Breast epithelium (tissue), 4 donors: ENCODE measurements at places on chromosomes 16 and 17.

- peak; percentile 88 for DNase-seq
Measured at GRCh38 chr17:8151641-8152111, 528 bp downstream of the PER1 start.

DNA sequence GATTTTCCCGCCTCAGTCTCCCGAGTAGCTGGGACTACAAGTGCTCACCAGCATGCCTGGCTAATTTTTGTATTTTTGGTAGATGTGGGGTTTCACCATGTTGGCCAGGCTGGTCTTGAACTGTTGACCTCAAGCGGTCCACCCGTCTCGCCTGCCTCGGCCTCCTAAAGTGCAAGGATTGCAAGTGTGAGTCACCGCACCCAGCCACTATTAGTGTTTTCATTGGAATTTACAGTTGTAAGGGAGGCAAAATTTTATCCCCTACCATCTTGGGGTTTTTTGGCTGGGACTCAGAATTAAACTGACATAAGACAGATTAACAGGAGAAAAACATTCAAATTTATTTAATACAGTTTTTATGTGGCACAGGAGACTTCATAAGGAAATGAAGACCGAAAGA, 12.3 kb upstream of the MYCBPAP start:
- DNase-seq: no peak

- DNase-seq: no peak
Measured at GRCh38 chr17:73430848-73431247, 119.0 kb upstream of the CDC42EP4 start.

DNA sequence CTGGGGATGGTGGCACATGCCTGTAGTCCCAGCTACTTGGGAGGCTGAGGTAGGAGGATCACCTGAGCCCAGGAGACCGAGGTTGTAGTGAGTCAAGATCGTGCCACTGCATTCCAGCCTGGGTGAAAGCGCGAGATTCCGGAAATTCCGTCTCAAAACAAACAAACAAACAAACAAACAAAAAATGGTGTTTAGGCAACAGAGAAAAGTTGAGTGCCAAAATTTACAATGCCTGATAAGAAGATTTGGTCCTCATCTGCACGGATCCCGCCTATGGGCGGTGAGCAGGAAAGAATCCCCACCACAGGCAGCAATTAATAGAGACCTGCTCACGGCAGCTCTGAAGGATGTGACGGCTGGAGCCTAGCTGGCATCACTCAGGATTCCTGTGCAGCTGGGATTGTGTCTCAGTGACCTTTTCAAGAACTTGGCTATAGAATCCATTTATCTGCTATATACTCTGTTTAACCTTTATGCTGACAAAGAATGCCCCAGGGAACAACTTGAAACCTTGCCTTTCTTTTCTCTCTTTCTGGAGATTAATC, 14.0 kb upstream of the TEX2 start:
- DNase-seq: no peak

GRCh38 chr17:914561-914960, 65.0 kb downstream of the NXN start:
- no peak for DNase-seq

- no peak for DNase-seq
Measured at GRCh38 chr17:68125111-68125870, 89.8 kb downstream of the KPNA2 start.

GRCh38 chr16:57486858-57487834, 853 bp upstream of the DOK4 start:
- no peak for DNase-seq

DNA sequence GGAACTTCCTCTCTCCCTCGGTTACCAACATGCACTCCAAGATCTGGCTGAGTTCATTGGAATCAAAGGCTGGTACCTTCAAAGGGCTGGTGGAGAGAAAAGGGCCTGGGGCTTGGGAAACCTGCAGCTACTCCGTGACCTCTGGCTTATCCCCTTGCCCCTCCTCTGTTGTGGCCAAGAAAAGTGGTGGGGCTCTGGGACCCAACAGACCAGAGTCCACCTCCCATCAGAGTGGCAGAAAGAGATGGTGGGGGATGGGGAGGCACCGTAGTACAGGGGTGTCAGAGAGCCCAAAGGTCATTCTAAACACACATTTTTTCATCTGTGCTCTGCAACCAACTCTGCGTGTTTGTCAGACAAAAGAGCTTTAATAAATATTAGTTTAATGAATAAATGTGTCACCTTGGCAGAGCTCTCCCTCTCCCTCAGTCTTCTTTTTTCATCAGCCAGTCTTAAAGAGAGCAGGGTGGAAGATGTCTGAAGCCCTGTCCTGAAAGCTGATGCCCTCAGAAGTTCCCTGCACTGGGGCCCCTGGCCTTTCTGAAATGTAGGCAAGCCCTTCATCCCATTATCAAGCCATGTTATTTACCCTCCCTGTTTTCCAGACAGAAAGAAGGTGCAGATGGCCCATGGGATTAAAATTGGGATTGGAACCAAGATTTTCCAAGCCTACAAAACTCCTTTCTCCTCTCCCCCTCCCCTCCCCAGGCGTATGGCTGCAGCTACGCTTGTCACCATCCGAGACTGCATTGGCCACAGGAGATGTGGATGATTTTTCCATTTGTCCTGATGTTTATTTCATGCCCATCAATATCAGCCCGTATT, 227.3 kb downstream of the CCDC182 start:
- no peak for DNase-seq

DNA sequence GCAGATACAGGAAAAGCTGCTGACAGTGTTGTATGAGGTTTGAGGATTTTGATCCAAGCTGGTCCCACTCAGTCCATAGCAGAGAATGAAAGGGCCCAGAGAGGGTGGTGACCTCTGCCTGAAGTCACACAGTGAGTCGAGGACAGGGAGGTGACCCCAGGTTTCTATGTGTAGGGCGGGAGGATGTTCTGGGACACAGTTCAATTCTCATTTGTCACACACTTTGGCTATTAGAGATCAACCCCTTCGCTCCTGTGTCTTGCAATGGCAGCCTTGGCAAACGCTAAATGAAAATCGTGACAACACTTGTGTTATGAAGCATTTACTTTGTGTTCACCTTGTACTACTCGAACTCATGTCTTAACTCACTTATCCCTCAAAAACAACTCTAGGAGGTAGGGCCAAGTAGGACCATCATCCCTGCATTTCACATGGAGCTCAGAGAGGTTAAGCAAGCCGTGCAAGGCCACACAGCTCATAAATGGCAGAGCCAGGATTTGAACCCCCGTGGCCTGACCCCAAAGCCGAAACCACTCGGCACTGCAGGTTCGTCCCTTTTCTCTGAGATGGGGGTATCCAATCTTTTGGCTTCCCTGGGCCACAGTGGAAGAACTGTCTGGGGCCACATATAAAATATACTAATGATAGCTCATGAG, 10.2 kb downstream of the DEXI start:
- no peak for DNase-seq

- DNase-seq: peak; percentile 37
Measured at GRCh38 chr16:74749291-74750055, 25.1 kb downstream of the FA2H start.

DNA sequence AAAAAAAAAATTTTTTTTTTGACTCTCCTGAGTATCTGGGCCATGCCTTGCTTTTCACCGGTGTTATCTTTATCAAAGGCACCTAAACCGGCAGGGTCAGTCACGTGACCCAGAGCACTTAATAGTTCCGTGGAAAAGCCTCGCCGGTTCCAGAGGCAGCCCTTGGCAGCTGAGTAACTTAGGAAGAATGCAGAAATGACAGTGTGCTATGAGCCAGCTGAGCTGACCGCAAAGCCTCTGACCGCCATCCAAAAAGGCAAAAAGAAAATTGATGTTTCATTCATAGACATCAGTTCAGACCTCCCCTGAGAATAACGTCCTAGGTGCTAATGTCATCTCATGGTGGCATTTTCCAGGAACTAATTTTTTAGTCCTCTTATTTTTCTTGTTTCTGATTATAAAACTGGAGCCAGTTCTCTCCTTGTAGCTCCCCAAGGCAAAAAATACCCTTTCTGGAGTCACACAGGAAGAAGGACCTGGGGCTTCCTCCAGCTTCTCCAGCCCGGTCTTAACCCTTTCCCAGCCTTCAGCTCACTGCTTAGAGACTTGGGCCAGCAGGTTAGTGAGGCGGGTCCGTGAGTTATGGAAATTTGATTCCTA, 122.6 kb downstream of the SOCS1 start:
- DNase-seq: peak; percentile 69

- DNase-seq: peak; percentile 26
Measured at GRCh38 chr16:14369734-14370598, 260.1 kb downstream of the PARN start.

DNA sequence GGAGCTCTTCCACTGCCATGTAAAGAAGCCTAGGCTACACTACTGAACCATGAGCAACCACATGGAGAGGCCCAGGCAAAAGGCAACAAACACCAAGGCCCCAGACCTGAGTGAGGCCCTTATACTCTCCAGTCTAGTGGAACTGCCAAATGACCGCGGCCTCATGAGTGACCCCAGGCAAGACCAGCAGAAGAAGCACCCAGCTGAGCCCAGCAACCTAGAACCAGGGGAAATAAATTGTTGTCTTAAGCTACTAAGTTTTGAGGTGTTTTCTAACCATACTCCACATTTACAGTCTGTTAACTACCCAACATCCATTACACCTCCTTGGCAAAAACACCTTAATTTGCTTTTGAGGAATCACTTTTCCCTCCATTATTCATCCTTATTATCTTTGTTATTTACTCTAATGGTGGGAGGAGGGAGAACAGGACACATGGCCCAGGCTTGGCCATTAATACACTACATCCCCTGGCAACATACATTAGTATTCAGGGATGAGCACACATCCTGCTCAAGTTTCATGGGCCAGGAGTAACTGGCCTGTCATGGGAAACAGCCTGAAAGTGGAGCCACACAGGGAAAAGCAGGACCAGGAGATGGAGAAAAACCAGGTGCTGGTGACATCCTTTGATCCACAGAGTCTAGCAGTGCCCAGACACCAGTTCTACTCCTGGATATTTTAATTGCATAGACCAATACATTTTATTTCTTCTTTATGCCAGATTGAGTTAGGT, 26.2 kb downstream of the SLC39A11 start:
- no peak for DNase-seq

DNA sequence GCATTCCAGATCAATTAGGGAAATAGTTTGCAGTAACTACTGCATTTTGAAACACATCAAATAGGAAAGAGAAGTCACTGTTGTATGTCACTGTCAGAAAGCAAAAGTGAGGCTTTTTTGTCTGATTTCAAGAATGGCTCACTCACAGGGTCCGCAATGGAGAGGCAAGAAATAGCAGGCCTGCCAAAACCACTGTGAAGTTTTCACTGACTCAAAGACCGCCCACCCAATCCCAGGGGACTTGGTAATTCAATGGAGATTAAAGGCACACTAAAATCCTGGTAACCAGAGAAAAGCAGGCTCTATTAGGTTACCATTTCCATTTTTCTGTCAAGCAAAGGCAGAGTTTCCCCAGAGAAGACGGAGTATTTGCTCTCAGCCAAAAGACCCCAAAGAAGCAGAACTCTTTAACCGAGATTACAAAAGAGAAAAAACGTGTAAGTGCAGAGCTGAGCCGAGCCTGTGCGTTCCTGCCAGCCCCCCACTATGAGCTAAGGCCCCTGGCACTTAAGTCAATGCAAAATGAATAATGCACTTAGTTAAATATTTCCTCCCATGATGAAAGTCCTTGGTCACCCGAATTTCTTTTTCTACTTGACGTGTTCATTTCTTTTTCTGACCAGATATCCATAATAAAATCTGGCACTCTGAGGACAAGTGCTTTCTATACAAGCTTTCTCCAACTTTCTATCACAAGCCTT, 57.0 kb downstream of the FOXL1 start:
- DNase-seq: no peak

GRCh38 chr17:63946440-63947363, 14.6 kb upstream of the CD79B start:
- DNase-seq: no peak

- DNase-seq: no peak
Measured at GRCh38 chr17:55458978-55459377, 37.3 kb upstream of the MMD start.

DNA sequence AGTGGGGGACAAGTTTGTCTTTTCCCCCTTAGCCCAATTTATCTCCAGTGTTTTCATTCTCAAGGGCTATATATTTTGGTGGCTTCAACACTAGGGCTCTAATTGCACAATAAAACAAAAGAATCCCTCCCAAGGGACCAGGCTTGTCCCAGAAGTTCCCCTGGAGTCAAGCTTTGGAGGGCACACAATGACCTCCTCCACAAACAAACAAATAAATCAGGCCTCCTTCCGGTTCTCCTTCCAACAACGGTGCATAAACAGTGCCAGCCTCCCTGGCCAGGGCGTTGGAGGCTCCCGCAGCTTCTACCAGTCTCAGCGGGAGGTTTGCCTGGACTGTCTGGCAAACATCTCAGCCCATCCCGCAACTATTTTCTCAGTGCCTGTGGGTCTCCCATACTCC, 188.0 kb upstream of the FOXF1 start:
- no peak for DNase-seq

DNA sequence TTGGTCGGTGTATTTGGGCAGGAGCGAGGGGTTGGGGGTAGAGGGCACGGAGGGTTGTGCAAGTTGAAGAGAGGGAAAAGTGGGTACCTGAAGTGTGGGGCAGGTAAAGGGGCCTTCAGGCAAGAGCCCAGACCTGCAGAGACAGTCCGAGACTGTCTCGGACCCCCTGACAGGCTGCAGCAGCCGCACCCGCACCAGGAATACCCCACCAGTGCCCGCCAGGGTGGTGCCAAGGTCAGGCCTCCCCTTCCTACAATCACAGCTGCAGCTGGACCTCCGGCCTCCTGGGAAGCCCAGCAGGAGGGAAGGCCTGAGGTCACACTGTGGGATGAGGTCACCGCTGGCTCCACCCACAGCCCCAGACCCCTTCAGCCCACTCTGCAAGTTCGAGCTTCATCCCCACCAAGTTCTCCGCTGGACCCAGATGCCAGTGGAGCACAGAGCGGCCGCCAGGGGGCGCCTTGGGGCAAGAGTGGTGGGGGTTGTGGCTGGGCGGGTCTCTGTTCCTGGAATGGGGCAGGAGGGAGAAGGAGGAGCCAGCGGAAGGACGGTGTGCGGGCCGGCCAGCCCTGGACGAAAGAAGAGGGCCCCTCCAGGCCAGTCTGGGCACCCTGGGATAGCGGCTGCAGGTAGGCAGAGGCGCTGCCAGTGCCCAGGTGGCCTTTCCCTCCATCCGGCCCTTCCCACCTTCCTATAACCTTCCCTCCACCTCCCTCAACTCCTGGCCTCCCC, at the start of gene HSD3B7:
Gene HSD3B7, plus strand, starts transcription at position 539 of the 732 bp plus-strand sequence. CDS start 452 bp downstream, outside the sequence.
- peak; percentile 77 for DNase-seq

DNA sequence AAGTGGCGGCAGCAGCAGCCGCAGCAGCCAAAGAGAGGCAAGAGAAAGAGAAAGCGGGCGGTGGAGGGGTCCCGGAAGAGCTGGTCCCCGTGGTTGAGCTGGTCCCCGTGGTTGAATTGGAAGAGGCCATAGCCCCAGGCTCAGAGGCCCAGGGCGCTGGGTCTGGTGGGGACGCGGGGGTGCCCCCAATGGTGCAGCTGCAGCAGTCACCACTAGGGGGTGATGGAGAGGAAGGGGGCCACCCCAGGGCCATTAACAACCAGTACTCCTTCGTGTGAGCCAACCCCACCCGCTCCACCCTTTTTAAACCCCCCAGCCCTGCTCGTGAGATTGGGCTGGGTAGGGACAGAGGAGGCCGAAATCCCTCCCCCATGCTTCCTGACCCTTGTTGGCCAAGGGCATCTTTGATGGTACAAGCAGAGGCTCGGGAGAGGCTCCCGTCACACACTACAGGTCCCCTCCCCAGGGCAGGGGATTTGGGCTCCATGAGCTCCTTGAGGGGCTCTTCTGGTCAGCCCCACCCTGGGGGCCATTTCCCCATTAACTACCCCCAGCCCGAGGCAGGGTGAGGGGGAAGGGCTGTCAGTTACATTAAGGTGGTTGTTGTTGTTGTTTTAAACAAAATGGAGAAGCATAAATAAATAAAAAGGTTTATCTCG, 4.6 kb upstream of the ATP2A1 start:
- DNase-seq: no peak
